H7 (cell line): ENCODE measurements at places on chromosomes 7 and 10. TPM values are rescaled to one million over a fixed set of nuclear protein-coding genes. Genes with fewer than 3 reads are reported as not detected.

DNA sequence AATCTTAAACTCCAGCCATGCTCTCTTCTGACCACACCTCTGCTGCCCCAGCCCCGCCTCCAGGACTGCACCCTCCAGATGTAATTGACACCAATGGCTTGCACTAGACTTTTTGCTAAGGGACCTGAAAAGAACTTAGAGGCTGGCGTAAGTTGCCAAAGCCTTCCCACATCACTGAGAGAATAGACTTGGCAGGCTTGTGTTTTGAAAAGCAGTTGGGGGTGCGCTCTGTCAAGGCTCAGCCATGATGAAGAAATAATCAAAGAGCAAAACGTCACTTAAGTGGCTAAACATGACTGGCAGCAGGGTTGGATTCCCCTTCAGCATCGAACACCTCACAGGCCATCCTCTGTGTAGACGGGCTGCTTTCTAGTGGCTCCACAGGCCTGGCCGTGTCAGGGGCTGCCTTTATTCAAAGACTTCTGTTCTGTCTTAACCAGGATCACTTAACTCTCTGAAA, 195.2 kb upstream of the C7orf33 start:
- DNase-seq = no peak

DNA sequence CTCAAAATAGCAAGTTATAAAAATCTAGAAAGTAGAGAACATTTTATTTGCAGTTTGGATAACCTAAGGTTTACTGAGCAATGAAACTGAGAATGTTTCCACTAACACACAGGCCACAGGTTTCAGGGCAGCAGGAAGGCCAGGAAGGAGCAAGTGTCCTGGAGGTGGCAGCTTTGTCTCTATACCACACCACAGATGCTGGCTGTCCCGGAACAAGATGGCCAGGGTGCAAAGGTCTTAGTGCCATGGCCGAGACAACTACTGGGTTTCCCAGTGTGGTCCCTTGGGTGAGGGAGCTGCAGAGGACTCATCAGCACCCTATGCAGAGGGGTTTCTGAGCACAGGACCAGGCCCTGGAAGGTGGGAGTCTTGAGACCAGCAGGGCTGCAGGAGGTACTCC, 92.0 kb downstream of the CTBP2 start:
- no peak for DNase-seq

Gene GGCT
- 69.3 and 99.4 TPM in 2 replicates for total RNA-seq

DNA sequence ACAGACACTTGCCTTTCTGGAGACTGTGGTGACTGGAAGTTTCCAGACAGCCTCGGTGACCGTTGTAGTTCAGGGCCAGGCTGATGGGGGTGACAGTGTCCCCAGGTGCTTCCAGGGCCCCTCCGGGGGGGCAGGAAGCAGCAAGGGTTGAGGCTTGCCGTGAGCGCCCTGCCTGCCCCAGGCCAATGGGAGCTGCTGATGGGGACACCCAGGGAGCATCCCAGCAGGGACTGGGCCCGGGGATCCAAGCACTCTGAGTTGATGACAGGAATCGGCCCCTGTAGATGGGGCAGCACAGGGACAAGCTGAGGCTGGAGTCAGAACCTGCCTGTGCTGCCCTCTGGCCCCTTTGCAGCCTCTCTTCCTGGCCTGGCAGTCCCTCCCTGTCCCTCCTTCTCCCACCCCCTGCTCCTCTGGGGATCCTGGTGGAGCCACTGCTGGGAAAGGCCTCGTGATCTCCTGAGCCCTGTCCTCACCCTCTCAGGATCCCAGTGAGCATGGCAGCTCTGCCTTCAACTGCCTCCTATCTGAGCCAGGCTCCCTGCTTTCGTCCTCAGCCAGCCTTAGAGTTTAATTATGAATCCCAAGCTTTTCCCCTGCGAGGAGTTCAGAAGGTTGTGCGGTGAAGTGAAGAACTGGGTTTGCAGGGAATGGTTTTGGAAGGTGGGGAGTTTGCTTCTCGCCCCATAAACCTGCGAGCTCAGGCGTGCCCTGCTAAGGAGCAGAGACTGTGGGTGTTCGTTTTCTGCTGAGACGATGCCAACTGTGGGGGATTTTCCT, 84.7 kb downstream of the ADCY1 start:
- no peak for DNase-seq

Gene NPY4R
- not detected in 2 replicates for total RNA-seq

DNA sequence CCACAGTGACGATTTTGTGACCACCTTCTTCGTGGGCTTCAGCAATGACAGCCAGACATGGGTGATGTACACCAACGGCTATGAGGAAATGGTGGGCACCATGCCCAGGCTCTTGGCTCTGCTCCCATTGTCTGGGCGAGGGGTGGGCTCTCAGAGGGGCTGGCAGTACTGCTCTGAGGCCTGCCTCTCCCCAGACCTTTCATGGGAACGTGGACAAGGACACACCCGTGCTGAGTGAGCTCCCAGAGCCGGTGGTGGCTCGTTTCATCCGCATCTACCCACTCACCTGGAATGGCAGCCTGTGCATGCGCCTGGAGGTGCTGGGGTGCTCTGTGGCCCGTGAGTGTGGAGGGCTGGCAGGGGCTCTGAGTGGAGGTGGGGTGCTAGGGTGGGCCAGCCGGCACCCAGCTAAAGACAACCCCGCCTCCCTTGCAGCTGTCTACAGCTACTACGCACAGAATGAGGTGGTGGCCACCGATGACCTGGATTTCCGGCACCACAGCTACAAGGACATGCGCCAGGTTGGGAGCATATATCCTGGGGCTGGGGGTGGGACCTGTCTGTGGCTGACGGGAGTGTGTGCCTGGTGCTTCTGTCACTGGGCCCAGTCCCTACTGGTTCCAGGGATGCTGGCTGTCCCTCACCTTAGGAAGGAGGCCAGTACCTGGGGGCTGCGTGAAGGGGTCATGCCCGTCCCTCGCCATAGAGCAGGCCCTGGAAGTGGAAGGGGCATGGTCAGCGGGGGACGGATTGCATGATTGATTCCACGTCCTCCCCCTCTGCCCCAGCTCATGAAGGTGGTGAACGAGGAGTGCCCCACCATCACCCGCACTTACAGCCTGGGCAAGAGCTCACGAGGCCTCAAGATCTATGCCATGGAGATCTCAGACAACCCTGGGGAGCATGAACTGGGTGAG, 6.8 kb downstream of the AEBP1 start:
- peak; percentile 41 for DNase-seq

Gene LIPK
- total RNA-seq = not detected in 2 replicates

DNA sequence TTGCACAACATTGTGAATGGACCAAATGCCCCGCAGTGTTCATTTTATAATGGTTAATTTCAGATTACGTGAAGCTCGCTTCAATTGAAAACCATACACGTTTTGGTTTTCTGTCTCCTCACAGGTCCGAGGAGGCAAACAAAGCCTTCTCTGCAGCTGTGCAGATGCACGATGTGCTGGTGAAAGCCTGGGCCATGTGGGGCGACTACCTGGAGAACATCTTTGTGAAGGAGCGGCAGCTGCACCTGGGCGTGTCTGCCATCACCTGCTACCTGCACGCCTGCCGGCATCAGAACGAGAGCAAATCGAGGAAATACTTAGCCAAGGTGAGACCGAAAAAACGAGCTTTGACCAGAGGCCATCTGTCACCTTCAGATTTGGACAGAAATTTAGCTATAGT, 110.3 kb downstream of the TRRAP start:
- no peak for DNase-seq

Gene KLF14
- total RNA-seq = 0.07 TPM in 1 of 2 replicates, not detected in the other

DNA sequence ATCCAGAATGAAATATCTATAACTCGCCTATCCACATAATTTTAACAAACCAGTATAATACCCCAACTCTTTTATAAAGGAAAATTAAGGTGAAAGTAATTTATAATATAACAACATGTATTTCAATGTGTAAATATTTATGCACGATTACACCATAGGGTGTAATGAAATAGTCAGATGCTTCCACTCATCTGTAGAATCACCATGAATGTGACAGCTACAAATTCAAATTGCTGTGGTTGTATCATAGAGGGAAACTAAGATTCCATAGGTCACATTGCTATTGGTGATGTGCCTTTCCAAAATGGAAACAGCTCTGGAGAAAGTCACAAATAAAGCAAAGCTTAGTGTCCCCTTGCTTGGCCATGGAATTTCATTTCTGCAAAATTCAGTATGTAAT, 95.7 kb downstream of the CPED1 start:
- no peak for DNase-seq

- DNase-seq = peak; percentile 88
Measured at GRCh38 chr10:52313933-52314821, at the start of gene DKK1. DKK1 (plus strand) TSS chr10:52314281; CDS start chr10:52314435, 154 bp downstream.

DNA sequence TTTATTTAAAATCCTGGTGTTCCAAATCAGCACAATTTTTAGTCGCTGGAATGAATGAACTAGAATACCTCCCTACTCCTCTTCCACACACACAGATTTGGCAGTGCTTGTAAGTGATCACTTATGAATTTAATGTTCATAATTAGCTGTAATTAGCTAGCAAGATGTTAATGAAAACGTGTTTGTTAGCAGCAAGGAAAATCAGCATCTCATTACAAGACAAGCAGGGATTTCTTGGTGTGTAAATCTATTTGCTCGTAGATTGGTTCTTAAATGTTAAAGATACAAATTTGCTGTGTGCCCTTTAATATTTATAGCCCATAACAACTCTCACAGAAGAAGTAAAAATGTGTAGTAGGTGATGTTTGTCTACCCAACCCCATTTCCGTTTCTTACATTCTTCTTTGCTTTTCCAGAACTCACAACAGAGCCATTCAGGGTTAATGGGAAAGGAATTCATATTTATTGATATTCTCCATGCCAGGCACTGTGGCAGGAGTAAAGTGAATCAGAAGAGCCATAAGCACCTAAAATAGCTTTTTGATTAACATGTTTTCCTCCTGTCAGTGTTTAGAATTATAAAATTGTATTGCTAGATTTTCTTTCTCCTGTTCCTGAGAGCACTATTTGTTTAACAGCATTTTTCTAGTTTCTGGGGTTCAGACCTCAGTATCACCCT, 49.6 kb downstream of the SEMA3C start:
- no peak for DNase-seq

Gene UTF1
- 8.8 and 13.4 TPM in 2 replicates for total RNA-seq

GRCh38 chr10:104806801-104807200, 165.7 kb downstream of the SORCS3 start:
- DNase-seq = no peak

GRCh38 chr7:33062023-33062781, at the start of gene NT5C3A:
NT5C3A (minus strand) TSS chr7:33062776; CDS start chr7:33062705, 71 bp downstream.
- DNase-seq = peak; percentile 73

Gene SLC26A3
- not detected in 2 replicates for total RNA-seq

DNA sequence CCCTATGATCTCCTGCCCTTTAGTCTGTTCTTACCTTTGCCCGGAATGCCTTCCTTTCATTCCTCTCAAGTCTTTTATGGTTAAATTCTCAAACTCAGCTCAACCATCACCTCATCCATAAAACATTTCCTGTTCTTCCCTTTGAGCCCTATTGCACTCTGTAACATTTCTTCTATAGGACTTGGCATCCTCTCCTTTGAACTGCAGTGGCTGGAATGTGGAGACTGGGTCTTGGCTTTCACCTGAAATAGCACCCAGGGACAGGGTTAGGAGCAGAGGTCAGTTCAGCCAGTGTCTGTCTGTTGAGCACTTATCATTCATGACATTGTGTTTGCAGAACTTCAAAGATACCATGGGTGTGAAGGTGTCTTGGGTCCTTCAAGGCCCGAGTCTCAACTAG, 7.2 kb downstream of the NFE2L3 start:
- no peak for DNase-seq

DNA sequence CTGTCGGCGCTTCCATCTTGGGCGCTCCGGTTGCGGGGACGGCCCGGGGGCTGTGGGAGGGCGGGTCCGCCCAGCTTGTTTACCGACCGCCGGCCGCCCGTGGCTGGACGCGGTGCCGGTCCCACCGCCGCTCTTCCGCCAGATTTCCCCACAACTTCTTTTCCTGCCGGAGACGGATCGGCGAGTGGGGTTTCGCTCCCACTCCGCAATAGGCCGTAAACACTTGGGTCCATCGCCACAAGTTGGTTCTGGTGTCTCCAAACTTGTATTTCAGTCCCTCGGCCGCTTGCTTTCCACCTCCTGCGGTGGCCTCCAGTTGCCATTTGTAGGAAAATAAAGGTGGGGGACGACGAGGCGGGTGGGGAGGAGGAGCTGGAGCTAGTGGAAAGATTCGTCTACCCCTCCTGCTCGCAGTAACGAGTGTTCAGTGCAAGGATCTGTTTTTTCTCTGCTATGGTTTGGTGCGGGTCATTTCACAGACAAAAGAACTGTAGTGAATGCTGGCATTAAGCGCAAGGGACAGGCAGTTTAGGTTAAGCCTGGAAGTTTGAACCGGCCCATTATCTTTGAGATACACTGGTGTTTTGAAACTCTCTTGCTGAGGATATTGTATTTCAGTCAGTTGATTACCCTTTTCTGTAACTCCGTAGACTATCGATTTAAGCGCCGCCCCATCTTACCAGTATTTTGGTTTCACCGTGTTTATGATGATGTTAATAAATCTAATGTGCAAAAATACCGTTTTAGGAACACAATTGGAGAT, 24.3 kb upstream of the ZRANB1 start:
- DNase-seq = peak; percentile 66

DNA sequence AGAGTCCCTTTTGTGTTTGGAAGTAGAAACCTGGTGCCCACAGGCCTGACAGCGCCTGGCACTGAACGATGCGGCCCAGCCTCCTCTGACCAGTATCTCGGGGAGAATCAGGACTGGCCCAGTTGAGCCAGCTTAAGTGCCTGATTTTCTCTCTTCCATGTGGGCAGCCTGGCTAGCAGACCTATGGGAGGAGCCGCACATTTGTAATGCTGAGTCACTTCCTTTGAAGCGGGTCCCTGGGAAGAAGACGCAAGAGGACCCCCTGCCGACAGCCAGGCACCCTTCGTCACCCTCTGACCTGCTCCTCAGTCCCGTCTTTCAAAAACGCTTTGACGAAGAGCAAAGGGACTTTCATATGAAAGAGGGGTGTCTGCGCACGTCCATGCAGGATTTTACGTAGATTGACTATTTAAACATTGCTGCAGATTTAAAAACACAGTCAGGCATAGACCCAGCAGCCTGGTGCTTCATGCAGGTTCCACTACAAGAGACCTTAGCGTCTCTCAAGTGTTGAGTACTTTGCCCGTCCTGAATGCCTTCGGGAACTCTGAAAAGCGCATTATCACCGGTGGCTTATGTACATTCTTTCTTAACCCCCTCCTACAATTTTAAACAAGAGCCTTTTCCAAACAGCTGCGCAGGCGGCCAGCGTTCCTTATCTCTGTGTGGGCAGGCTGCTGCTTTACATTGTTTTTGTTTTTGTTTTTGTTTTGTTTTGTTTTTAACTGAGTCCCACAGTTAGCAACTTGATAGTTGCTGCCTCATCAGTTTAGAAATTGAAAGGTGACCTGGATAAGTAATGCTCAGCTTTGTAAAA, 36.5 kb upstream of the AP5Z1 start:
- DNase-seq = no peak

- DNase-seq = no peak
Measured at GRCh38 chr7:83468251-83468739, 180.6 kb downstream of the SEMA3E start.

Gene EGFR
- total RNA-seq = 3.1 and 6.3 TPM in 2 replicates

GRCh38 chr10:101132636-101133473, 1.8 kb downstream of the TLX1 start:
- DNase-seq = peak; percentile 73
